ENCODE measurements at places on chromosomes 16 and 17.

DNA sequence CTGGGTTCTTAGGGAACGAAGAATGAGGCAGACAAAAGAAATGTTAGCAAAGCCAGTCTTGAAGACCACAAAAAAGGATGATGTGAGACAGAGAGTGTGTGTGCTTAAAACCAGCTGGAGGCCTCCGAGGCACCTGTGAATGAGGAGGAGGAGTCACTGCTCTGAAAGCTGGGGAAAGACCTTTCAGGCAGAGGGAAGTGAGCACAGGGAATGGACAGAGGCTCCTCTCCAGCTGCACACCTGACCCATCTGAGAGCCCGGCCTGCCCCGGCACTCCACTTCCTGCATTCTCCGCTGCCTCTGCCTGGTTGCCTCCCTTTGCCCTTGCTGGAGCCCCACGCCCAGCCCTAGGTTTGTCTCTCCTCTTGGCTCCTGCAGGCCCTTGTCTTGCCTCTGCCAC is 55.2 kb upstream of the SREBF1 start:
- DNase-seq: no peak

DNA sequence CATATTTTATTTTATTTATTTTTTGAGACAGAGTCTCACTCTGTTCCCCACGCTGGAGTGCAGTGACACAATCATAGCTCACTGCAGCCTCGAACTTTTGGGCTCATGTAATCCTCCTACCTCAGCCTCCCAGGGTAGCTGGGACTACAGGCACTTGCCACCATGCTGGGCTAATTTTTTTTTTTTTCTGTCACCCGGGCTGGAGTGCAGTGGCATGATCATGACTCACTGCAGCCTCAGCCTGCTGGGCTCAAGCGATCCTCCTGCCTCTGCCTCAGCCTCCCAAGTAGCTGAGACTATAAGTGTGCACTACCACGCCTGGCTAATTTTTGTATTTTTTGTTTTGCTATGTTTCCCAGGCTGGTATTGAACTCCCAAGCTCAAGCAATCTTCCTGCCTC is 17.1 kb downstream of the UNC45B start:
- DNase-seq: no peak

DNA sequence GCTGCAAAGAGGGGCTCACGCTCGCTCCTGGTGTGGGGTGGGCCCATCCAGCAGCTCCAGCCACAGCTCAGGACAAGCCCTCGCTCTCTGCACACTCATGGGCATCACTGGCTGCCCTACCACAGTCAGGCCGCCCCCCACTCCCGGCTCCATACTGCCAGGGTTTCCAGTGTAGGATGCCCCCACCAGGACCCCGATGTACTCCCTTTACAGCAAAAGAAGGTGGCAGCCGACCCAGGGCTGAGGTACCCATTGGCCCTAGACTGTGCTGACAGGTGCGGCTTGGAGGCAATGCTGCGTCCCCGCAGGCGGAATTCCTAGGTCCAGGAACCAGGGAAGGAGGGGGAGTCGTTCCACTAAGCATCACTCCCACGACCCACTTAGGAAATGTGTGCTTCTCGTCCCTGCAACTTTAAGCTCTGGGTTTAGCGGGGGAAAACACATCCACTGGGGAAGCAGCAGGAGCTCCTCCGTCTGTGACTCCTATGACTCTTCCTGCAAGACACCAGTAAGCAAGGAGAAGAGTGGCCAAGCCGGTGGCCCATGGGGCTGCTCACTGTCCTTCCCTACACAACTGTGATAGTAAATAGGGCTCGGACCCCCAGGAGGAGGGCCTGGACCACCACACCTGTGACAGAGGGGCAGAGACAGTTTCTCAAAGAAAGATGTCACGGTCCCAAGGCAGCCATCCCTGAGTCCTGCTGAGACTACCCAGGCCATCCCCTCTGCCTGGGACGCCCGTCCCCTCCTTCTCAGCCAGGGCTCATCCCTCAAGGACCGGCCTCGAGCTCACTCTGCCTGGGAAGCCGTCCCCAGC is 13.1 kb downstream of the CORO7 start:
- DNase-seq: no peak

DNA sequence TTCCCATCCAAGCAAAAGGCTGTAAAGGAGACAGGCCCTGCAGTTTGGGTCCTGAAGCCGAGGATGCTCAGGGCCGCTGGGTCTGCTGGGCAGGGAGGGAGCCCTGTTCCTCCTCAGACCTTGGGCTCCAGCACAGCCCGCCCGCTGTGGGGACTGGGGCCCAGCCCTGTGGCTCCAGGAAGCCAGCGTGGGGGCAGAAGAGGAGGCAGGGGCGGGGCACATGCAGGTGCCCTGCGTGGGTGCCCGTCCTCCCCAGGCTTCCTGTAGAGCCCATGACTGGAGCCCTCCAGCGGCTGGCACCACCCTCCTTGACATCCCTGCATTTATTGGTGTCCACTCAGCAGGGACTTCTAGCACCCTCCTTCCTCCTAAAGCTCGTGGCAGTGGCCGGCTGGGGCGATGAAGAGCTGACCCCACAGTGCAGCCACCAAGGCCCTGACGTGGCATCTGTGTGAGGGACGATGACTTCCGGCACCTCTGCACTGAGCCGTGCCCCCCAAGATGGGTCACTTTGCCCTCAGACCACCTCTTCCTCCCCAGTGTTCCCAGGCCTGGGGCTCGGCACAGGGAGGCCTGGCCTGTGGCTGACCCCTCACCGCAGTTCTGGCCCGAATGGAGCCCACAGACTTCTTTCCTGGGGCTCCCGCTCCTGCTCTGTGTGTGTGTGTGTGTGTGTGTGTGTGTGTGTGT is 9.9 kb downstream of the PRSS27 start:
- DNase-seq: no peak

DNA sequence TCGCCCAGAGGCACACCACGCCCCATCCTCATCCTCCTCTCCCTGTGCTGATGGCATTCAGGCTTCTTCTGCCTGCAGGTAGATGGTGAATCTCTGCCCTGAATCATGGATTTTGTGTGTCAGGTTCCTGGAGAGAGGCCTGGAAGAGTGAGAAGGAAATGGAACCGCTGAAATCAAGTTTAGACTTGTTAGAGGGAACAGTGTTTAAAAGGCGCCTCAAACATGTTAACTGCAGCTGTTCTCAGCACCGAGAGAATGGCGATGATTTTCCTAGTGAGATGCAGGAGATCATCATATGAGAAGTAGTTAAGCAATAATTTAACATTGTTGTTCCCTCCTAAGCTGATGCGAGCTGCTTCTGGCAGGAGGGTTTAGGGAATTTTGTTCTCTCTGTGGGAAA is 744.4 kb upstream of the EEF2KMT start:
- no peak for DNase-seq

DNA sequence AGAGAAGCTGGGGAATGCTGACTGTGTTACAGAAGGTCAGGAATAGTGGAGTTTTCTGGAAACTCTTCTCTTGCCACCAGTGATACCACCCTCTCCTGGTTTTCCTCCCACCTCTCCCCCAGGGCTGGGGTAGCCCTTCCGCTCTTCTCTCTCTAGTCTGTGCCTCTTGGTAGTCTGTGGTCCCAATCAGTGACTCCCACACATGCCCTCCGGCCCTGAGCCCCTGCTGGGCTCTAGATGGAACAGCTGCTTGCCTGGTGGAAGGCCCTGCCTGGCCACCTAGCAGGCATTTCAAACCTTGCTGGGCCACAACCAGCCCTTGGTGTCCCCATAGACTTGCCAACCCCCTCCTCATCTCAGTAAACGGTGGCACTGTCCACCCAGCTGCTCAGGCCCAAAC is 15.2 kb upstream of the MTSS2 start:
- no peak for DNase-seq

GRCh38 chr16:31869511-31870201 is 4.0 kb upstream of the ZNF267 start:
- DNase-seq: no peak

All from stimulated activated CD8-positive, alpha-beta memory T cell treated with anti-CD3 and anti-CD28 coated beads, Interleukin-4, amount 100 ng/mL, for 1 hour (primary cell).